ENCODE measurements at places on chromosomes 3 and 15.

- DNase-seq: no peak
Observed at GRCh38 chr3:123154020-123154985, 47.4 kb upstream of the SEC22A start.

- no peak for DNase-seq
Observed at GRCh38 chr15:51327081-51327480, 11.3 kb downstream of the CYP19A1 start.

GRCh38 chr3:188472336-188472735 lies 318.4 kb downstream of the LPP start:
- peak; percentile 83 for DNase-seq

- peak; percentile 86 for DNase-seq
Observed at GRCh38 chr3:11212299-11212608, 58.0 kb downstream of the HRH1 start.

DNA sequence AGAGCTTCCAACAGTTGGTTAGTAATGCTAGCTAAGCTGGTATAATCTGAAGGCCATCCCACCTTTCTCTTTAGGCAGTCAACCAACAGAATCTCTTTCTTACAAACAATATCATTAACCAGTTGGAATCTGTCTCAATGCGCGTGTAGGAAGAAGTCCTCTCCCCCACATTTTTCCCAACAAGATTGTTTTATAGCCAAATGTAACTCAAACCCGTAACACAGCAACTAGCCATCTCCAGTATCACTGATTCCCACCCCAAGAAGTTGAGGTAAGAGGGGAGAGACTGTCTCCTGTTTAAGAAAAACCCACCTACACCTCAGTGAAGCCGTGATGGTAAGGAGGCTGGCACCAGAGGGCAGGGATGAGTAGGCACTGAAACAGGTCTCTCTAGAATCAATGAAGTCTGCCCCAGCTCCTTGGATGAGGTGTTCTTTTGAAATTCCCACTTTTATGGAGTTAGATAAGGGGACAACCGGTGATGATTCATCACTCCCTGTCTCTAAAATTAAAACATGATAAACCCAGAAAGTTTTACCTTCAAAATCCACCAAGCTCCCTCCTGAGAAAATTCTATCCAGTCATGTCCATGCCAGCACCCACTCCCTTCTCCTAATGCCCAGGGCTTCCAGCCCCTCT lies 30.9 kb downstream of the CDC25A start:
- DNase-seq: peak; percentile 80

DNA sequence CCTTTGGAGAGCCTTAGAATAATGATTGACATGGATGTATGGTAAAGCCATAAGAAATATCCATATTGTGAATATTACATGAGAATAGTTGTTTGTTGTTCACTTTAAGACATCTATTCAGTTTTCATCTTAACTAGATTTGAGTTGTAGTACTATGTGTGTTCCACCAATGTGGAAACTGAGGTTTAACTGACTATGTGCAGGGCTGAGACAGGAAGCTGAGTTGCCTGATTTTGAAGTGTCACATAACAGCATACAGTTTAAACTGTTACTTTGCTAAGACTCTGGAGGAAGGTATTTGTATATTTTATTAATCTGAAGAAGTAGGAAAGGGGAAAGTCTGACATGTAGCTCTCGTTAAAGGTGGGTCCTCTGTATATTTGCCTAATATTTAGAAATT lies 2.1 kb downstream of the ECT2 start:
- peak; percentile 12 for DNase-seq

- no peak for DNase-seq
Observed at GRCh38 chr15:81080996-81081395, 53.1 kb upstream of the CFAP161 start.

GRCh38 chr3:183275418-183275817 lies 22.4 kb downstream of the B3GNT5 start:
- peak; percentile 42 for DNase-seq

All from M059J (cell line).